ENCODE measurements at places on chromosomes 2 and 18.

DNA sequence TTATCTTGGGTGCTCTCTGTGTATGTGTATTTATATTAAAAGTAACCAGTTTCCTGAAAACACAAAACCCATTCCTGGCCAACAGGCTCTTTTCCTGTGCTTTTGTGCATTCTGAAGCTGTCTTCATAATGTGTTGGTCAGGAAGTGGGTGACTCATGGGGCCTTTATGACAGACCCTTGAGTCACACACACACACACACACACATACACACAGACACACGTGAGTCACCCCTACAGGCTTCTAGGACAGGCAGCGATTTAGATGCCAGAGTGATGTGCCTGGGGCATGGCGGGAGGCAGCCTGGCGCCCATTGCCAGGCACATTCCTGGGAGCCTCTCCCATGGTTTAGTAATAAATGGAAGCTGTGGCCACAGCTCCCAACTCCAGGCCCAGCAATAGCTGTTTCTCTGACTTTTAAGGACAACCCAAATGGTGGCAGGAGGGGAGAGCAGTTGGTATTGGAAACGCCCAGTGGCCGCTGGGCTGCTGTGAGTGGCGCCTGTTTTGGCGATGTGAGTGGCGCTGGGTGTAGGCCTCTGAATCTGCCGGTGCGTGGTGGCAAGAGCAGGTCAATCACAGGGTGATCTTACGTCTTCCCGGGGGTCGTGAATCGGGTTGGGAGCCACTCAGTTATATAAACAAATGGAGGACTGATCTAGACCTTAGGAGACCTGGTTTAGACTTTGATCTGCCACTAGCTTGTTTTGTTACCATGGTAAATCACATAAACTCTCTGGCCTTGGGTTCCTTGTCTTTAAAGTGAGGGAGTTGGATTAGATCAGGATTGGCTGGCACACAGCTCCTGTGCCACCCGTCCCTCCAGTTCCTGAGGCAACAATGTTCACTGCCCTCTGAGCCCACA lies 150.7 kb upstream of the DLX2 start:
- DNase-seq: no peak

DNA sequence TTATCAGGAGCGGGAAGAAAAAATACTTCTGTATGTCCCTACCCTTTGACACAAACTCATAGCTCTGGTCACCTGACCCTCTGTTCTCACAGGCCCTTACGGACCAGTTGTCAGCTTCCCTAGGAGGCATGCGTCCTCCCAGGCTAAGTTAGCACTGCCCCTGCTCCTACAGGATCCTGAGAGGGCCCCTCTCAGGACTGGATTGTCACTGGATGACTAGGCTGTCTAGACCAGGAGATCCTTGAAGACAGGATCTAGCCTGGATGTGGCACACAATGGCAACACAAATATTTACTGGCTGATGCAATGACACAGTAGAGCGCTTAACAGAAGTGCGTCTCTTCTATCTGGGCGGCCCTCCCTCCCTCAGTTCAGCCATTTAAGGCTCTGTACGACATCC lies 7.7 kb downstream of the FAM228A start:
- no peak for DNase-seq

DNA sequence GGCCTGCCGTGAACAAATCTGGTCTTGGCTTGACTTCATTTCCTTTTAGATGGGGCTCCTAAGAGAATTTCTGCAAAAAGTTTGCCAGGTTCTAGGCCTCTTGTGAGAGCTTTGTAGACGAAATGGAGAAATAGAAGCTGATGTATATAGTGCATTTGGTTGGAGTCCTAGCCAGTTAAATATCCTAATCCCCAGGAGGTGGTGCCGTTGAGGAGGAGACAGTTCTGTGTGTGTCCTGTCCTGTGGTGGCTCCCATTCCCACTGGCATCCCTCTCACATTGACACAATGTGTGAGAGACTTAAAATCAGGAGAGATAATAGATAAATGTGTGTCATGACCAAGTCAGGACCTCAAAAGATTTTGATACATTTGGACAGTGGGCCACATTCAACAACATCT lies 34.6 kb upstream of the DNER start:
- DNase-seq: no peak

DNA sequence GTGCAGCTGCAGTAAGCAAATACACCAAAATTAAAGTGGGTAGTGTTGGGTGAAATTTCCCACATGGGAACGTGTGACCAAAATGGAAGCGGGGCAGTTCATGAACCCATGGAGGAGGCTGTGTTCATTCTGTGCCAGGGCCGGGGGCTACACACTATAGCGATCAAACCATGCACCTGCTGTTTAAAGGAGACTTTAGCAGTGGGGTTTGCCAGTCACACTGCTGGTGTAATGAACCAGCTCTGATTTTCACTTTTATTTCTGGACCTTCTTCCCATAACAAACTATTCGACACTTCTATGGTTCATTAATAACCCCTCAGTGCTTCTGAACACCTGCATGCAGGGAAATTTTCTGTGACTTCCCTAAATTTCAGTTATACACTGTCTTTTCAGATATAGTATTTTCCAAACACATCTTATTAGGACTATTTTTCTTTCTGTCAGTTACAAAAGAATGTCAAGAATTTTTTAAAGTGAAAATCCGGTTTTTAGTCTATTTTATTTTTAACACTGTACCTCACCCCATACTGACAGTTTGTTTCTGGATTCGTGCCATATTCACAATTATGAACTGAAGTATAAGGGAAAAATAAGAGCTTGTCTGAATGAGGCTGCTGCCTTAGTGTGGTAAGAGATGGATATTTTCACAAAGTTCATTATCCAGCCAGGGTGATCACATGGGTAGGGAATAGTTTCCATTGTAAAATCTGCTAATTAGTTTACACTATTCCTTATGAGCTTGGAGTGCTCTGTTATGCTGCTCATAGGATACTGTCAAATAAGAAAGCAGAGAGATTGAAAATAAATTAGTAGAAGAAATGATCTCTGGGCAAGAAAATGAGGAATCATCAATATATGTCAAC lies 111.3 kb upstream of the CAVIN2 start:
- no peak for DNase-seq

GRCh38 chr2:8132879-8133278 lies 549.0 kb upstream of the ID2 start:
- no peak for DNase-seq

GRCh38 chr2:138922973-138923563 lies 142.9 kb upstream of the NXPH2 start:
- DNase-seq: peak; percentile 26

- peak; percentile 67 for DNase-seq
Measured at GRCh38 chr2:219104107-219105035, 43.6 kb upstream of the IHH start.

- no peak for DNase-seq
Measured at GRCh38 chr2:149099298-149099697, 60.8 kb downstream of the LYPD6B start.

GRCh38 chr2:30282721-30283120 lies 51.4 kb downstream of the LBH start:
- no peak for DNase-seq

DNA sequence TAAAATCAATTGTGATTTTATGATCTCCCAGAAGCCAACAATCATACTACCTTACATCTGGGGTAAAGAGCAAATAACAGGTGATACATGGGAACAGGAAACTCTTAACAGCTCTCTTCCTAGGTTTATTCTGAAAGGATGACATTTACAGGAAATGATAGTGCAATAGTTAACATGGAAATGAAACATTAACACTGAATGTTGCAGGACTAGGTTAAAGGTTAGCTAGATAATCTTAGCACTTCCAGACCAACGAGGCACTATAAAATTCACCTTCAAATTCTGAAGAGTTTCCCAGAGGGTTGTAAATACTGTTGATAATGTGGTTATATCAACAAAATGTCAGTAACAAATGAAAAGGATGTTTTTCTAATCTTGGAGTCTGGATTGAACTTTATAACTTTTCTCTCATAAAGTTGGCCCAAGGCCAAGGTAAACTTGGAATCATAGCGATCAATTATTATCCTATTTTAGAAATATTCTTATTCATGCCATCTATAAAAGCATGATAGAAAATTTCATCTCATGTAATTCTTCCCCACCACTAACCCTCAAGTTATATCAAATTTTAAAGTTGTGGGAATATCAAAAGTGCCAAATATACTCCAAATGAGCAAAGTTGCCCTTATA lies 32.9 kb upstream of the GCG start:
- no peak for DNase-seq

GRCh38 chr2:239119346-239120126 lies 271.7 kb downstream of the TWIST2 start:
- DNase-seq: no peak

DNA sequence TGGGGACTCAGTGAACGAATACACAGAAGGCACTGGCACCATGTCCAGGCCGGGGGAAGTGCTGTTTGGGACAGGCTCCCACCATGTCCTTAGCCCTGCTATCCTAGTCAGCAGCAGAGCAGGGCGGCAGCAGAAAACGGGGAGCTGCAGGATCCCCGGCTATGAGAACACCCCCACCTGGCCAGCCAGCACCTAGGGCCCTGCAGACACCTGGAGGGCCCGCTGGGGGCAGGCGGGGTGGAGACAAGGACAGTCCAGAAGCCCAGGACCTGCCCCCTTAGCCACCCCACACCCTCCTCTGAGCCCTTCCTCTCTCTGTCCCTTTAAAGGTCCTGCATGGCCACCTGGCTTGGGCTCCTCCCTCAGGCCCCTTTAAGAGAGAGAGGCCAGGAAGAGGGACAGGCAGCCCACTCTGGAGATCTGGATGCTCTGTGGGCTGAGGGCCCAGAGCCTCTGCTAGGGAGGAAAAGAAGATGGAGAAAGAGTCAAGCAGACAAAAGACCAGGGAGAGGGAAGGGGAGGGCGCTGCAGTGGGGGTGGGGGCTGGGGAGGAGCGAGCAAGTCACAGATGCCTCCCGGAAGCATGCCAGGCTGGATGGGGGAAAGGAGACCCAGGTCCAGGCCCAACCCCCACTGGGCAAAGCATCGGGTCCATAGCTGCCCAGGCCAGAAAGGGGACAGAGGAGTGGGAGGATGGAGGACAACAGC lies 48.6 kb downstream of the BIN1 start:
- DNase-seq: no peak

DNA sequence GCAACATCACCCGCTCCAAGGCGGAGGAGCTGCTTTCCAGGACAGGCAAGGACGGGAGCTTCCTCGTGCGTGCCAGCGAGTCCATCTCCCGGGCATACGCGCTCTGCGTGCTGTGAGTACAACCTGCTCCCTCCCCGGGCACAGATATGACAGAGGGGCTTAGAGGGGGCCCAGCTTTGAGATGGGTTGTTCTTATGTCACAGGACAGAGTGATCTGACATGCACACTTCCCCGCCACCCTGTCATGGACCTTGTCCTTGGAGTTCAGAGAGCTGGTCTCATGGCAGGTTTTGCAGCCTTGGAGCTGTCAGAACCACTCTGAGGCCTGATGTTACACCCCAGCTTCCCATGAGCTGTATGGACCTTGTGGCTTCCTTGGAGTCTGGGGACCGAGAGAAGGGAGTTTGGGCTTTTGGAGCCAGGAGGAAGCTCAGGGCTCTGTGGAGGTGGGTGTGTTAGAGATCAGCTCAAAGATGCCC lies 398 bp downstream of the INPP5D start:
- DNase-seq: no peak

- DNase-seq: no peak
Measured at GRCh38 chr2:17319090-17319489, 199.2 kb downstream of the RAD51AP2 start.

- no peak for DNase-seq
Measured at GRCh38 chr18:8208716-8209115, 400.5 kb upstream of the RAB12 start.

- DNase-seq: peak; percentile 69
Measured at GRCh38 chr2:74439803-74440377, 1.8 kb downstream of the RTKN start.

DNA sequence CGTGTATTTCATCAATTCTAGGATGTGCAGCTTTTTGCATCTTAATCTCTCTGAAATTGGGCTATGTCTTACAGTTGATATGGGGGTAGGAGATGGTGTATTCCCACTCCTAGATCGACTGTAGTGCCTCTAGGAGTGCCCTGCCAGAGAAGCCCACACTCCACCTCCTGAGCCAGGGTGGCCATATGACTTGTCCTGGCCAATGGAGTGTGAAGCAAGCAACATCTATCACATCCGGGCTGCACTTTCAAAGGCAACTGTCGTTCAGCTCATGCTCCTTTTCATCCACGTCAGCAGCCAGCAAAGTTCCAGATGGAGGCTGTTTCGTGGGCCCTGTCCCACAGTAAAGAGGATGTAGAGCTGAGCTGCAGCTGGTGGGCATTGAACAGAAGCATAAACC lies 149.4 kb upstream of the SLC1A4 start:
- no peak for DNase-seq

DNA sequence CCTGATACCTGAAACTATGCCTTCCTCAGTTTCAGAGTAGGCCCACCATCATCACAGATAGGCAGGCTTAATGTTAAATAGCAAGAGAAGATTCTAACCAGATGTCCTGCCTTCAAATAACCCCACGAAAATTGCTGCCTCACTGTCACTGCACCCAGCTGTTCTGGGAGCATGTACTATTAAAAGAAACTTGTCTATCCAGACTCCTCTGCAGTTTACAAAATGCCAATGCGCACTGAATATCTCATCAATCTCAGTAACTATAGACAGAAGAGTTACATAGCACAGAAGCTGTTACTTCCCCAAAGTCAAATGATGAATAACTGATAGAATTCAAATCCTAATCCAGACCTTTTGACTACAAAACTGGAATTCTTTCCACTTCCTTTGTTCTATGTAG lies 43.9 kb downstream of the WDR75 start:
- DNase-seq: no peak

DNA sequence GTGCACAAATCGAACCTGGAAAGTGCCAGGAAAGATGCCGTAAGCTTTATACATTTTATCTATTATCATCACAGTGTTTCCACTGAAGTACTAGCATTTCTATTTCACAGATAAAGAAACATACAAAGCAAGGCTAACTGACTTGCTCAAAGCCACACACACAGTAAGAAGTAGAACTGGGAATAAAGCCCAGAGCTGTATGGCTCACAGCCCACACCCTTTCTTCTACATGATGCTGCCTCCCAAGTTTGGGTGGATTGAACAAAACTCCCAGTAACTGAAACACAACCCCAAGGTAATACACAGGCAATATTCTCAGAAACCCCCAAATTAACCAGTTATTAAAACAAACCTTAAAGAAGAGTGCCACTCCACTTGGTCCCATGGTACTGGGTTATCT lies 11.2 kb downstream of the SAP130 start:
- DNase-seq: no peak

DNA sequence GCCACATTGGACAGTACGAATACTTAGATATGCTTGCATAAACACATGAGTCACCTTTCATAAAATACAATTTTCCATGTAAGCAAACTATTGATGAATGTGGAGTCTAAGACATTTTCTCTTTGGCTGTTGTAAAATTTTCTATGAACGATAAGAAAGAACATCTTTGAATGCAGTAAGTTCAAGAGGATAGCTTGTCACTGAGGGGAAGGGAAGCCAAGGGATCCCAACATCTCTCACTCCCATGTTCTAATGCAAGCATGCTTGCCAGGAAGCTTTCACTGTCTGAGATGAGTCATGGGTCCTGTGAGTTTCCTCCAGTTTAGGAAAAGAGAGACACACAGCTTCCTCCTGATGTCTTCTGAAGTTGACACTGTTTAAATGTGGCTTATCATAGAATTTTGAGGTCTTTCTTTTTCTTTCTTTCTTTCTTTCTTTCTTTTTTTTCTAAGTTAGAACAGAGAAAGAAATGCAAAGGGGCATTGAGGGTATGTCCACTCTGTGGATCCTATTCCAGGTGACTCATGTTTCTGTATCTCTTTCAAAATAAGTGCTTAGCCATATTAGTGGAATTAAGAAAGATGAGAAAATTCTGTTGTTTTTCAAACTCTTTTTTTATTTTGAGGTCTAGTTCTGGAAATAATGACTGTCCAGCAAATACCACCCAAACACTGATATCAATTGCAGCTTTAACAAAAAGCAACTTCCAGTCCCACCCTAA lies 146.6 kb downstream of the RDH14 start:
- no peak for DNase-seq

- no peak for DNase-seq
Measured at GRCh38 chr2:88139203-88139702, 11.4 kb upstream of the FABP1 start.
